ENCODE measurements at places on chromosomes 4 and X.

- DNase-seq = peak; percentile 39
Measured at GRCh38 chrX:40171513-40172400, 74.0 kb upstream of the BCOR start.

- DNase-seq = no peak
Measured at GRCh38 chrX:72117636-72118210, 14.0 kb downstream of the RTL5 start.

DNA sequence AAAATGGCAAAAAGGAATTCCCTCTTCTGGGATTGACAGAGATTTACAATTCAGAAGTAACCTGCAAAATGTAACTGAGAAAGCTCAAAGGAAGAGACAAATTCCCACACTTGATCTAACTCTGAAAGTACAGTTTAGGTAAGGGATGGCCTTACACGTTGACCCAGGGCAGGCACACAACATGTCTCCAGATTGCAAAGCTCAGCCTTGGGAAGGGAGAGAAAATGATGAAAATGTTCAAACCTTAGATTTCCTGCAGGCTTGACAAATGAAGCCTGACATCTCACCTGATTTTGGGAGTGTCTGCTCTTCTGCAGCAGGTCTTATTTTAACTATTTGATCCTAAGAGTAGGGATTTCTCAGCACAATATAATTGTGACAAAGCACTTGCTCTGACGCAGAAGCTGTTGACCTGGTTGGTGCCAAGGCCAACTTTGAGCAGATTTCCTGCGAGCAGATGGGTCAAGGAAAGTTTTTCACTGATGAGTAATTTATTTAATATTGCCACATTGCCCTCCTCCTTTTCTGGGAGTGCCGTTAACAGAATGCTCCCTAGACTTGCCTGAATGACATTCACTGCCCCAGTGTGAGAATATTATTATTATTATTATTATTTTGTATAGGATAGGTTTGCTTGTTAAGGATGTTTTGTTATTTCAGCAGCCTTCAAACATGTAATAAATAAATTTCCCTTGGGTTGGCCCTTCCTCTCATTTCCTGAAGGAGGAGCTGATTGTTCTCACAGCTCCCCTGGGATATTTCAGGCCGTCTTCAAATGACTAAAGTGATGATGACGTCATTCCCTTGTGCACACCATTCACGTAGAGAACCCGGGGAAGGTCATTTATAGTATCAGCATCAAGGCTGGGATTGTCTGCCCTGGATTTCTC is 157.1 kb downstream of the VEGFC start:
- peak; percentile 80 for DNase-seq

DNA sequence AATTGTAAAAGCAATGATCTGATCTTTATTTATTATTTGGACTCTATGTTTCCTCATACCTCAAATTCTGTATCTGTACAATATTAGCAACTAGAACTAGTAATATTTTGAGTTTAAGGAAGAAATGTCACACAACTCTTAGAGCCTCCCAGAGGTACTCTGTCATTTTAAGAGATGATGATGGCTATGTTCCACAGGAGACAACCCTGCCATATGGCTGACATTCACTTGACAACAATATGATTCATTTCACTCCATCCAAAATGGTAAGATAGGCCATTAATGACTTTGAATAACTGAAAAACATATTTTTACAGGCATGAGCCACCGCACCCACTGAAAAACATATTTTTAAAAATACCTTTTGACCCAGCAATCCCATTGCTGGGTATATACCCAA is 190.3 kb downstream of the MAML3 start:
- DNase-seq = no peak

Measured in AG20443 (cell line).